Fibroblast of skin of scalp (primary cell): ENCODE measurements at places on chromosomes 7 and 10.

- DNase-seq: no peak
These were observed 12.7 kb downstream of the IKZF5 start for GRCh38 chr10:122995936-122996335.

DNA sequence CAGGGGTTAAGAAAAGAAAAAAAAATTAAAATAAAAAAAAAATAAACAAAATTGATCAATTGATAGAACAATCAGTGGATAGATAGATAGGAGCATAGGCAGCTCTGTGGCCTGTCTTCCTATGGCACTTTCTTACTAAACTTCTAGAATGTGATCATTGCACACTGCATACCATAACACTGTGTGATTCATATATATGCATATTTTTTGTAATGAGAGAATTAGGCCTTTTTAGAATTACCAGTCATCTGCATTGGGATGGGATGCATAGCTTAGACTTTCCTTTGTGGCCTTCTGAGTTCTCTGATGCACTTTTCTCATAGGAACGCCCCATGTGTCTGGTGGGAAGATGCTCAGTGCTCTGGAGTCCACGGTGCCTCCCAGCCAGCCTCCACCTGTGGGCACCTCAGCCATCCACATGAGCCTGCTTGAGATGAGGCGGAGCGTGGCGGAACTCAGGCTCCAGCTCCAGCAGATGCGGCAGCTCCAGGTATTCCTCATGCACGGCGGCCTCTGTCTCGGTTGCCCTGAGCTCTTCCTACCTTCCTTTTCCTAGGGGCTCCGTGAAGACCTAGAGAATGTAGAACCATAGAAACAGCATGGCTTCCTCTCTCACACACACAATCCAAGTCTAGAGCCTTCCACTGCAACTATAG lies 222.5 kb downstream of the ARHGAP21 start:
- DNase-seq: peak; percentile 58

GRCh38 chr10:6279540-6280267 lies 77.0 kb downstream of the PFKFB3 start:
- DNase-seq: peak; percentile 84

DNA sequence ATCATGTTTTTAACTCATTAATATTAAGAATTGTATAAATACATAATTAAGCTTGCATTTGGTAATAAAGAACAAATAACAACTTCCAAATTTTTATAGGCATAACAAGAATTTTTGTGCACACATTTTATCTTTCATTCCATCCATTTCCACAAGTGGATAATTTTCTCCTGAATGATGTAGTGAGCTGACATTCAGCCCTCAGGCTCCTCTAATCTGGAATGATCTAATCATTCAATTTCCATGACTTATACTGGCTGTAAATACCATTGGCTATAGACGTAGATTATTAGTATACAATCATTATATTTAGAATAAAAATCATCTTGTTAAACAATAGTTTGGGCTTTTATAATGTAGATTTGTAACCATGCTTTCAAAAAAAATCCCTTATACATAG lies 287.2 kb upstream of the GHITM start:
- no peak for DNase-seq

DNA sequence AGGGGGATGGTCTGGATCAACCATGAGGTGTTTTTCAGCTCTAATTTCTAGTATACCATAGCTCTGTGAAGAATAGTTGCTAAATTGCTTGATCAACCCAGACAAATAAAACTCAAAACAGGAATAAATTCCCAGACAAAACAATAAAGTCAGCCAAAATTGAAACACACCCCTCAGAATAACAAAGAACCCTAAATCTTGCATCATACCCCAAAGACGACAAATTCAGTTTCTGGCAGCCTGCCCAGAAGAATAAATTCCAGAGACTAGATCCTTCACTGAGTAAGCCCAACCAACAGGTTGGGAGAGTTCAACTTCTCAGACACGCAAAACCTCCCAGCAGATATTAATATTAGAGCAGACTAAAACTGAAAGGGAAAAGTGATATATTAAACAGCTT lies 11.2 kb upstream of the SEM1 start:
- peak; percentile 45 for DNase-seq

DNA sequence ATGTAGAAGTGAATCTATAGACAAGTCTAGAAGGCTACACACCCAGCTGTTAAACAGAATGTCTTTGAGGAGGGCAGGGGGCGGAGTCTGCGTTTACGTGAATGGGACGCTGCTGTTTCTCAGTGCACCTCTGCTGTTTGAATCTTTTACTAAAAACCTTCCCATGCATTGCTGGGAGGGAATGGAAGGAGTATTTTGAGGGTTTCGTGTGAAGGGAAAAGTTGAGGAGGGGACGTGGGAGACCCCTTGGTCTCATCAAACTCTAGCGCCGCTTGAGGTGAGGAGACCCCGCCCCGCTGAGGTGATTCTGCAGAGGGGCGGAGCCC lies 492 bp upstream of the VCL start:
- no peak for DNase-seq

- peak; percentile 80 for DNase-seq
These were observed 13.7 kb downstream of the PHTF2 start for GRCh38 chr7:77812290-77812685.

- DNase-seq: no peak
These were observed 37.4 kb downstream of the PRKAG2 start for GRCh38 chr7:151839451-151839921.

- no peak for DNase-seq
These were observed 297.8 kb downstream of the ELMO1 start for GRCh38 chr7:37150856-37151255.

GRCh38 chr10:88150339-88150738 lies 286.9 kb downstream of the PTEN start:
- peak; percentile 63 for DNase-seq

- DNase-seq: no peak
These were observed 63.6 kb downstream of the RGS10 start for GRCh38 chr10:119478811-119479341.

DNA sequence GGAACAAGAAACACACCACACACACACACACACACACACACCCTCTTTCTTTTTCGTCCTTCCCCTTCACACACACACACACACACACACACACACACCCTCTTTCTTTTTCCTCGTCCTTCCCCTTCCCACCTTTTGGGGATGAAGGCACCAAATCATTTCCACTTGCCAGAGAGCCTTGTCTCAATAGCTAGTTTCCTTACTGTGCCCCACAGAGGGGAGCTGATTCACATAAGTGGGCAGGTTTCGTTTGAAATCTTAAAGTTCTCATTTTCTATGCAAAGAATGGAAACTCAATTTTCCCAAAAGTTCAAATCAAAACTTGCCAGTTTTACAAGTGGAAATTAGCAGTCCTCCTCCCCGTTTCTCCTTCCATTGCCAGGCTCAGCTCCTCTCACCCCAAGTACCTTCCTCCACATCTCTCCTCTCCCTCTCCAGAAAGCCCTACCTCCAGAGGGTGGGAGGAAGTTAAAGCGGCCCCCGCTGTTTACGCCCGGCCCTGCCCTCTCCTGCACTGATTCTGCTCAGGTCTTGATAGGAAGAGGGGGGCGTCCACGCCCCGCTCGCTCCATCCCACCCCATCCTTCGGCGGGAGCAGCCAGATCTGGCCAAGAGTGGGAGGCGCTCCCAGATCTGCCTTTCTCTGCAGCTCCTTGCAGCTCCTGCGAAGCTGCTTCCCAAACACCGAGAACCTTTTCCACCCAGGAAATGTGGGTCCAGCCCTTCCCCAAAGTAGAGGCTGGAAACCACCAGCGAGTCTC lies 1.3 kb downstream of the CTTNBP2 start:
- DNase-seq: no peak

DNA sequence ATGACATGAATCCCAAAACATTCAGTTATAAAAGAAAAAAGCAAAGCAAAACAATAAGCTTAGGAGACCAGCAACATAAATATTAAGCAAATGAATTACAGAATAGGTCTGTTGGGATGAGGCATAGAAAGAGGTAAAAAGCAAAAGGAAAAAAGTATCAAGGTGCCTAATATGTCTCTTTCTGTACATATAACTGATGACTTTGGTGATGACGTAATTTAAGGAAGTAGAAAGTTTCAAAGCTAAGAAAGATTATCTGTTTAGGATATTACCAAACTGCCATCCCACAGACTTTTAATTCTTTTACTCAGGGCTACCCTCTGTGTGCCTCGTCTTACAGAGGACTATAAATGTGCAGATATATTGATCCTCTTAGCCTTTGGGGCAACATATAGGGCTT lies 1066.5 kb downstream of the SORCS3 start:
- DNase-seq: no peak

- DNase-seq: no peak
These were observed 21.4 kb upstream of the ABCB5 start for GRCh38 chr7:20594023-20594422.

DNA sequence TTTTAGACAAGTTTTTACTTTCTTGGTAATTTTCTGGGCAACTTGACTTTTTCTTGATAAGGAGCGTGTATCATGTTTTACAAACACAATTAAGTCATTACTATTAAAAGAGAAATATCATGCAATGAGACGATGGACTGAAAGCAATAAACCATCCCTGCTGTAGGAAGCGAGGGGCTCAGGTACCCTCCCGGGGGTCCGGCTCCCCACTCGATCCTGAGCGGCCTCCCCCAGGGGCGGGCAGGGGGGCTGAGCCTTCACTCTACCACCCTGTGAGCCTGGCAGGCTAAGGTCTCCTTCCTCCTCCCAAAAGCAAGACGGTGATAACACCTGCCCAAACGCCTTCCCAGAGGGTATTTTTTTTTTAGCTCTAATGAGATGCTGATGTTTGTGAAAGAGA lies 51.8 kb upstream of the ADGRA1 start:
- no peak for DNase-seq

GRCh38 chr7:115864082-115864481 lies 166.5 kb downstream of the TFEC start:
- no peak for DNase-seq

GRCh38 chr10:17200001-17200911 lies 1.2 kb downstream of the TRDMT1 start:
- DNase-seq: no peak

GRCh38 chr7:16978358-16979244 lies 96.8 kb upstream of the AGR3 start:
- peak; percentile 65 for DNase-seq

DNA sequence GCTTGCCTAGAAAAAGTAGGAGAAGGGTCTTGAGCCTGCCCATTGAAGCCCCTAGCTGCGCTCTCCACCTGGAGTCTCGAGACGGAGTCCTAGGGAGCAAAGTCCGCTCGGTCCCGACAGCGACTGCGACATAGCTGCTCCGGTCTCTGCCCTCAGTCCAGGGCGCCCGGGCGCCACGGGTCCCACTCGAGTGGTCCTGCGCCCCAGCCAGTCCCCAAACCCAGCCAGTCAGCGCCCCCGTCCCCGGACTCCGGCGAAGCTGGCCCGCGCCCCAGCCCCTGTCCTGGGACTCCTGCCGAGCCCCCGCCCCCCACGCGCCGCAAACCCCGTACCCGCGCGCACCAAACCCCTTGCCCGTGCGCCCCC lies 490 bp downstream of the TNS3 start:
- no peak for DNase-seq

DNA sequence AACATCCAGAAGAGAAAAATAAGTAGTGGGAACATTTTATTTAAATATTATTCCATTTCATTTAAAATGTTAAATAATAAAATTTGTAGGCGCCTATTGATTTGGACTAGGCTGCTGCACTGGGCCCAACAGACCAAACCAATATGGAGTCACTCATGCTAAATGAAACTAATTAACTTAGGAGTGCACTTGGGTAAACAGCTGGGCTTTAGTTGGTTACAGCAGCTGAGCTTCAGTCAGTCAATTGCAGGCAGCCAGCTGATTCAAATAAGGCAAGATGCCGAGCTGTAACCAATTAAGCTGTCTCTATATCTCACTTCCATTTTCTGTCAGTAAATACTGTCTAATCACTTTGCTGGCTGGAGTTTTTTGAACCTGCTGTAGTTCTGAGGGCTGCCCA lies 102.1 kb upstream of the WDR11 start:
- DNase-seq: no peak

DNA sequence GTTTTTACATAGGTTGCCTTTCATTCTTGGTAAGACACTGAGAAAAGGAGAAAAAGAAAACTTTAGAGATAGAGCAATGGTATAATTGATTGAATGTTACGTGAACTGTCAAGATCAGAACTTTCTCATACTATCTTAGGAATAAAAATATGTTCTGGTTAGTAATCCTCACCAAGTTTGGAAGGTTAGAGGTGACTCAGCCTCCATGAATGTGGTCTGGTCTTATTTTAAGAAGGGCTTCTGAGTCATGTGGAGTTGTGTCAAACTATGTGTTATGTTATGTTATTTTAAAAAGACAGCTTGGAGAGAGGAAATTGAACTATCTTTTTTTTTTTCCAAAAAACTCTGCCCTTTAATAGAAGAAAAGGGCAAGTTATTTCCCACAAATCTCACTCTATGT lies 458.6 kb upstream of the KLF6 start:
- DNase-seq: peak; percentile 99

DNA sequence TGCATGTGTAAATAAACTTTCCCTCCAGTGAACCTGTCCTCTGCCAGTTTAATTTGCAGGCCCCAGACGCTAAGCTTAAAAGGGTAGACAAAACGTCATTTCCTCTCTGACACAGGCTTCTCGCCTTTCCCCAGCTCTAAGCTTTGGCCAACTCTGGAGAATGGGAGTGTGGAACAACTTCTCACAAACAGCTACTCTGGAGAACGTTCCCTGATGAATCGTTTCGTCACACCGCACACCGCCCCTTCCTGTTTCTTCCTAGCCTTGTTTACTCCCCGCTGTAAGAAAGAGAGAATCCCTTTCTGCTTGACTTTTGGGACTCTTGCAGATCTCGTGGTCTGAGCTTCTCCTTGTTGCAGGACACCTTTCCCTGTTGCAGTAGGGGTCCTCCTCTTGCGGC lies 564.2 kb downstream of the TCERG1L start:
- no peak for DNase-seq

DNA sequence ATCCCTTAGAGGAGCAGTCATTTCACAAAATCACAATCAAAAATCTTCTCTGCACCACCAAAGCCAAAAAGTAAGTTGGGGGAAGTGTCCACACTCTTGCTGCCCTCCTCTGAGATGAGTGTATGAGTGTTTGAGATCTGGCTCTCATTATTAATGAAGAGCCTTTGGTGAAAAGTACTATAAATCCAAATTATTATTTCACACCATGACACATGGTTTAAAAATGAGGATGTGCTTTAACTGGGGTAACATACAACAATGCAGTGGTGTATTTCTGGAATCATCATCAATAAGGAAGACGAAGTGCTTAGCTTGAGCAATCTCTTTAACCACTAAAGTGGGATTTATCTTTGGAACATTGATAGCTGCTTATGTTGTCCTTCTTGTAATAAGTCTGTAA lies 114.2 kb upstream of the ADAM12 start:
- DNase-seq: peak; percentile 66

GRCh38 chr7:129089521-129090212 lies 34.8 kb upstream of the TNPO3 start:
- no peak for DNase-seq
